H54 (cell line): ENCODE measurements at places on chromosomes 16 and 17.

- no peak for DNase-seq
Measured at GRCh38 chr17:63741143-63741407, 524 bp downstream of the STRADA start.

DNA sequence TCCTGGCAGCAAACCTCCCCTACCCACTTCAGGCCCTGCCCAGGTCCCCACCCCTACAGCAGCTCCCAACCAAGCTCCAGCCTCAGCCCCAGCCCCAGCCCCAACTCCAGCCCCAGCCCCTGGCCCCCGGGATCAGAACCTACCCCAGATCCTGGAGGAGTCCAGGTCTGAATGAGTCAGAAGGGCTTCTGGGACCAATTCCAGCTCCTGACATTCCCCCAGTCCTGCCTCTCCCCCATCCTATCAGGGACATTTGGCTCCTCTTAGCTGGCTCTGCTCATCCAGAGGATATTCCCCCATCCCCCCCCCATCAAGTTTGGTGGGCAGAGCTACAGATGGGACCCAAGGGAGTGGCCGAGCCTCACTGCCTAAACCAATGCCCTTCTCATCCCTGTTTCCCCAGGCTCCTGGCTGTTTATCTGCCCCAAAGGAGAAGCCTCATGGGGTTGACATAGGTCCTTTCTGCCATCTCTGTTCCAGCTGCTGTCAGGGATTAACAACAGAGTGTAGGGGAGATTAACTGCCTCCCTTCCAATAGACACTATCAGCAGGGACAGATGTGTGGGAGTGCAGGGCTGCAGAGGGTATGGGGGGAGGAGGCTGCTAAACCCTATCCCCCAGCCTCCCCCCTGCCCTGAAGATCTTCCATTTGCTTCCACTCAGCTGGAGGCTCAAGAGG is 16.5 kb downstream of the CNTNAP1 start:
- DNase-seq, result peak; percentile 83

- no peak for DNase-seq
Measured at GRCh38 chr17:1755252-1755826, 6.5 kb upstream of the SERPINF1 start.

DNA sequence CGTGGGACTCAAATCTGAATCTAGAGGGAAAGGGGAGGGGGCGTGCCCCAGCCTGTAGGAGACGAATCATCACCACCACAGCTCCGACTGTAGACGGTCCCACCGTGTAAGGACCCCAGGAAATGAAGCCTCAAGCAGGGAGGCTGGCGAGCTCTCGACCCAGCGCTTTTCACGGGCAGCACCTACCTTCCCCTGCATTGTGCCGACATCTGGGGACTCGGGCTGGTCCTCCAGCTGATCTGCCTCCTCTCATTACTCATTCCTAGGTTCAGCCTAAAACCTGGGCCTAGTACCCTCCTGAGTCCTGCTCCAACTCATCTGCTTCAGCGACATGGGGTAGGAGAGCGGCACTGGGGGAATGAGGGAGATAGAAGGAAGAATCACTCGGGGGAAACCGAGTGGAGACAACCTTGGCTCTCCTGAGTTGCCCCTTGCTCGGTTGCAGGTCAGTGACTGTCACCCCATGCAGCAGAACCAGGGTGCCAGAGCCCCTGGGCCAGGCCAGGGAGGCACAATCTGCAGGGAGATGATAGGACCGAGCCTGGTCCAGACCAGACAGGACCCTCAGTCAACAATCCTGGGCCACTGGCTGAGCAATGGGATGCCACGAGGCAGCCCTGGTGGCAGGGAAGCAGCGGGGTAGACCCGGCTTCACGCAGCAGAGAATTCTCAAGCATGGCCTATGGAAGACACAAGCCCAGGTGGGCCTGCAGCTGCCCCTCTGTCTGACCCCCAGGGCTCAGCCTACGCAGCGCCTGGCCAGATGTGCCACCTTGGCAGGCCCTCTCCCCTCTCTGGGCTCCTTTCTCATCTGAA is 833 bp upstream of the BCAR1 start:
- DNase-seq, result no peak

DNA sequence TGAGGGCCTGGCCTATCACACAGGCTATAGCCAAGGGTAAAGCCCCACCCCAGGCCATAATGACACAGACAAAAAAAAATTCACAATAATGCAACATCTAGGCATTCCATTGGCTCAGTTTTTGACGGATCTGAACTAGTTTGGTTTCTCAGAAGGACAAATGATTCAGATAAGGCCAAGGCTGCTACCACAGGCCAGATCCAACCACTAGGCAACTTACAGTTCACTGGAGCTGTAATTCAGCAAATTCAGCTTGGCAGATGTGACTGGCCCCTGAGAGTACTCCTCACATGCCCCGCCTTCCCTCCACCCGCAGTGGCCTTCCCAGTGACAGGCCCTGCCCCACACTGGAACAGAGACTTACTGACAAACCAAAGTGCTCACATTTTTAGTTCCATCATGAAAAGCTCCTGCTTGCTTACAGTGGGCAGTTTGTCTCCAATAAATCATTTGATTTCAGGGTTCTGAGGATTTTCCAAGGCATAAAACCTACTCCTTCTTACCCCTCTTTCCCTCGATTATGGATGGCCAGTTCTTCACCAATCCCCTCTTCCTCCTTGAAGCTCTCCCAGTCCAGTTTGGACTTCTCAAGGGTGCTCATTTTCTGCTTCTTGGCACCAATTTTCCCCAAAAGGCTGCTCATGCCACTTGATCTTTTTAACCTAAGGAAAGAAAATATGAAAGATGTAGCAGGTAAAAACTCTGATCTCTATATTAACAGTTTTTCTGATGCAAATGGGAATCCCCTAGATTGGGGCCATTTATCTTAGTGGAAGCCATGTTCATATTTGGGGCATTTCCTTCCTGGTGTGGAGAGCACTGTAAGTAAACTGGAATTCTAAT is 53.3 kb upstream of the BCAR1 start:
- DNase-seq, result peak; percentile 44
